NCI-H2081 treated with DMSO at 0.1 percent for 48 hours (cell line): ENCODE measurements at places on chromosomes 1 and 21.

DNA sequence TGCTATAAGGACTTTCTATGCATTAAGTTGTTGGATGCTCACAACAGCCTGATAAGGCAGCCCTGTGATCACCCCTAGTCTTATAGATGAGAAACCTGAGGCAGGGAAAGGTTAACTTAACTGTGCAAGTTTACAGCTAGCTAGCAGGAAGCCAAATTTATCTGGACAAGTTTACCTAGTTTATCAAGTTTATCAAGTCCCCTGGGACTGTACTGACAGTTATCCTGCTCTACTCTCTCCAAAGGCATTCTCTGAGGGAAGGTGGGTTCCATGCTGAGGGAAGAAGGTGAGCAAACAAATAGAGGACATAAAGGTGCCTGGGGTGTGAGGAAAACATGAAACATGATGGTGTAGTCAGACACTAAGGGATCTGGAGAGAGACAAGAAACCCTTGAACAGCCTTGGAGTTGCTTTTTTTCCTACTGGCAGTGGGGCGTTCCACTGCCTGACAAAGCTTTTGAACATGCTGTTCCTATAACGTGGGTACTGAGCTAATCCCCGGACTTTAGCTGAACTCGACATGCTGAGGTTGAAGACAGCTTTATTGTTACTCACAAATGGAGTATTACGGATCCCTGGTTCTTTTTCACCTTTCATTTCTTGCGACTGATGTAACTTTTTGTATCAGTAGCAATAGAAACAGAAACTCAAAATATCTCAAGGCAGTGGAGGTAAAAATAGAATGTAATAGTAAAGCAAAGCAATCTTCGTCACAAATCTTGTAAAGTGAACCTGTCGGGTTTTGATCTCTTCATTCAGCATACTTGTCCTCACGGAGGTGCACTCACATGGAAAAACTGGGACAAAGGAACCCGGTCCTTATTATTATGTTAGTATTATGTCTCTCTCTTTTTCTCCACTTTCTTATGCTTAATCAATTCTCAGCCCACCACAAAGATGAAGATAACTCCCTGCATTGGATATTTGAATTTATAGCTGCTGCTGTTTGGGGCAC, 42.4 kb upstream of the ESRRG start:
- DNase-seq = no peak

GRCh38 chr1:45326627-45327623, at the start of gene HPDL:
Gene HPDL, plus strand, starts transcription at chr1:45326895. Its CDS starts 254 bp downstream, at chr1:45327149.
- DNase-seq = no peak

- DNase-seq = no peak
Measured at GRCh38 chr1:1298861-1299685, 8.7 kb downstream of the ACAP3 start.

DNA sequence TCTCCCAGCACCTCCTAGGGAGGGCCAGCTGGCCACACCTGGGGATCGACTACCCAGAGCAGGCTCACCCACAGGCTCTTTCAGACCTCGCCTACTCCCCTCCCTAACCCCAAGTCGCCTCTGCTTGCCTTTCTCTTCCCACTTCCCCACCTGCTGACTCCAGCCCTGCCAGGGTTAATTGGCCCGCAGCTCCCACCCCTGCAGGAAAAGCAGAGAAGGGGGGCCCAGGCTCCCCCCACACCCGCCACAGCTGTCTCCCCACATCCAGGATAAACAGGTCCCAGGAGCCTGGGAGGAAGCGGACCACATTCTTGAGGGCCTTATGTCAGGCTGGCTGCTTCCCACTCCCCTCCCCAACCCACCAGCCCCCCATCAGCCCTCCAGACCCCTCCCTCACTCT, 45.0 kb downstream of the TAS1R2 start:
- no peak for DNase-seq

- no peak for DNase-seq
Measured at GRCh38 chr1:47184090-47184821, 5.6 kb downstream of the PDZK1IP1 start.

- no peak for DNase-seq
Measured at GRCh38 chr1:56196839-56197238, 382.5 kb downstream of the PLPP3 start.

DNA sequence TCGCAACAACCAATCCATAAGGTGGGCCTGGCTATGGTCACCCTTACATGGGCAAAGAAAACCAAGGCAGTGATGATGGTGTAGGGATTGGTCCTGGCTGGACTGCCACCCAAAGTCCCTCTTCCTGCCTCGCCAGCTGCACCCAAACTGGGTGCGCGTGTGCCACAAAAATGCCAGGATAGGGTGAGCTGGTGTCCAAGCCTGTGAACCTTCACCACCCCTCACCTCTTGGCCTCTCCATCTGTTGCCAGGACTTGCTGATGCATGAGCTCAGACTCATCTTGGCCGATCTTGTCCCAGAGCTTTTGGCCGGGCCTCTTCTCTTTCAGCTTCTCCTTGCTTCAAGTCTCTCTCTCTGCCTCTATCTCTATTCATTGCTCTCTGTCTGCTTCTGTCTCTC, 41.8 kb downstream of the FOXD2 start:
- DNase-seq = no peak

DNA sequence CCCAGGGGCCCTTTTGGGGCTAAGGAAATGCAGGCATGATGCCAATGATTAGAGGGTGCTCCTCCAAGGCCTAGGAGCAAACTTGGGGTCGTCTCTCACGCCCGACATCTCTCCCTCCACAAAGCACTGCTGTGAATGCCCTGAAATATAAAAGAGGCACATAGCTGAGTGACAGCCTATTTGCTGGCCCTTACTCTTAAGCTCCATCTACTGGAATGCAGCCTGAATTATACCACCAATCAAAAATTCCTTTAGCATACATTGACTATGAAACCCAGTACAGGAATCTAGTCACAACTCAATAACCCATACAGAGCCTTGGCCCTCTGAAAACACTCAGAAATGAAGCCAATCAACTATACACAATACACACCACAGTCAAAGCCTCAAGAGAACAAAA, 105.5 kb downstream of the LRIG2 start:
- DNase-seq = no peak

DNA sequence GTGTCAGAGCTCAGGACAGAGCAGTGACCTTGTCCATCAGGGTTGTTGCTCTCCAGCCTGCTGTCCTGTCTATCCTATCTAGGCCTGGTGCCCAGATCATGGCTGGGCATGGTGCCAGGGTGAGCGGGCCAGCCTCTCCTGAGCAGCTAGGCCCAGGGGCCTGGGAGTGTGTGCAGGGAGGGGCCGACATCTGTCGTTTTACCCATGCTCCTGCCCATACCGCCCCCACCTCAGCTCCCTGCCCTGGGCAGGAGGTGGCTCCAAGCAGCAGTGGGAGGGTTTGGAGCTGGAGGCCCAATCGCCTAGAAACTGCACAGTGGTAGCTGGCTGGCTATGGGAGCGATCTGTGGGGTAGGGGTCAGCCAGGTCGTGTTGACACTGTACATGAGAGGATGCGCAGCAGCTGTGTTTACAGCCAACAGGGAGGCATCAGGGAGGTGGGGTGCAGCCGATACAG, 6.5 kb downstream of the INSRR start:
- DNase-seq = peak; percentile 73

DNA sequence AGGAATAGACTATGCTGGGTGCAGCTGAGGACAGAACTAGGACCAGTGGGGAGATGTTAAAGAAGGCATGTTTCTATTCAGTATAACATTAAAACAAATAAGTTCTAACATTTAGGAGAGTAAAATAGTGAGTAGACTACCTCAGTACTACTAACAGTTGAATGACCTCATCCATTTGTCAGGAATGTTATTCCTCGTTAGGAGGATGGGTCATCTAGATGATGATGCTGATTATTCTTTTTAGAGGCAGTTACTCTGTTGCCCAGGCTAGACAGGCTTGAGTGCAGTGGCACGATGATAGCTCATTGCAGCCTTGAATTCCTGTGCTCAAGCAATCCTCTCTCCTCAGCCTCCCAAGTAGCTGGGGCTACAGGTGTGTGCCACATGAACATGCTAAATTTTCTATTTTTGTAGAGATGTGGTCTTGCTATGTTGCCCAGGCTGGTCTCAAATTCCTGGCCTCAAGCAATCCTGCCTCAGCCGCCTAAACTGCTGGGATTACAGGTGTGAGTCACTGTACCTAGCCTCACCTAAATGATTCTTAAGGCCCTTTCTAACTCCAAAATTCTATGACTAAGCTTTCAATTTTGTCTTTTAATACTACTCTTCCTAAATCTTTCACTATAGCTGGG, 9.3 kb downstream of the EEIG2 start:
- no peak for DNase-seq

DNA sequence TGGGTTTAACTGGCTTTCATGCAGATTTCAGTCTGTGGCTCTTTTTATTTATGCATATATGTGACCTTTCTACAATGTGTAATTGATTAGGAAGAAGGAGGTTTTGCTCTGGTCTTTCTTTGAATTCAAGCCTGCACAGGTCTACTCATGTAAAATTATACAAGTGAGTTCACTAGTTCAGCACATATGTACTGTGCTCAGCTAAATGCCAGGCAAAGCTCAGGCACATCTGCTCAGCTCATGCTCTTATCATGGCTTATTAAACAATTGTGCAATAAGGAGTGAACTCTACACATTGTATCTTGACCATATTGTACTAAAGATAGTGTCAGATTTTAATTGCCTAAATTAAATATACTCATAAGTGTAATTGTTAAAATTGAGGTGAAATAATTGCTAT, 378.4 kb downstream of the ADGRL2 start:
- no peak for DNase-seq

DNA sequence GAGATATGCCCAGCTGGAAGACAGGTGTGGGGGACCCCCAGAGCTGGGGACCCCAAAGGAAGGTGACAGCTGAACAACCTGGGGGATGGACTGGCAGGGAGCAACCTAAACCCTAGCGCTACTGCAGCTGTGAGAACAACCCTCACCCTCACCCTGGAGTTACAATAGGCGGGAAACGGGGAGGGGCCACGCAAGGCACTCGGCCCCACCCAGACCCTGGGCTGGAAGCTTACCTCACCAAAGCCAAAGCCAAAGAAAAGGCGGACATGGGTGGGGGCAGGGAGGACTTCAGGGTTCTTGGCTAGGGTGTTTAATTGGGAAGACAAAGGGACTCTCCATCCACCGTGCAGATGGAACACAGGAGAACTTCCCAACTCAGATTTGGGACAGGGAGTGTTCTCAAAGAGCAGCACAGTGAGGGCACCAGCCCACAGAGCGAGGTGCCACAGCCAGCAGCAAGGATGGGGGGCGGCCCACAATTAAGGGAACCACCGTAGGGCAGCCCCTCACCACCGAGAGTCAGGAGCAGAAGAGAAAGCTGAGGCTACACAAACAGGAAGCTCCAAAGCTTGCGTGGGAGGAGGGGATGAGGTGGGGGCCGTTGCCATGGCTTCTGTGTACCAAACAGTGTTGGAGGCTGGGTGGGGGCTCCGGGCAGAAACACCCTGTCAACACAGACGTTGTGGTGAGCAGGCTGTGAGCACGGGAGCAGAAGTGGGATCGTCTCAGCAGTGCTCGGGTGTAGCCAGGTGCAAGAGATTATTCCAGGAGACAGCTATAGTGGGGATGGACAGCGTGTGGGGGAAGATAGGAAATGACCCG, 1.9 kb downstream of the TAGLN2 start:
- DNase-seq = peak; percentile 43

DNA sequence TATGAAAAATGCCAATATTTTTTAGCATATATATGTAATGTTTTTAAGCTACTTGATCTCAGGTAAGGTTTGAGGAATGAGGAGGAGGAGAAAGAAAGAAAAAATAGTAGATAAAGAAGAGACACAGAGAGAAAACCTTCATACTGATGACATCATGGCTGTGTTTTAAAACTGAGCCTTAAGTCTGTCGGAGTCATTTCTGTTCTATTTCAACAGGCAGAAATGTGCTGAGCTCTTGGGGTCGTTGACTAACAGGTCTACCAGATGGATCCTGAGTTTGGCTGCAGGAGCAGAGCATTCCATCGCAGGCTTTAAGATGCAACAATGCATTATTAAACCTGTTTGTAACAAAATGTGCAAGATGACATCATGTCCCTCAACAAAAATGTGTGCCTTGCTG, 356.0 kb downstream of the TGFB2 start:
- no peak for DNase-seq

DNA sequence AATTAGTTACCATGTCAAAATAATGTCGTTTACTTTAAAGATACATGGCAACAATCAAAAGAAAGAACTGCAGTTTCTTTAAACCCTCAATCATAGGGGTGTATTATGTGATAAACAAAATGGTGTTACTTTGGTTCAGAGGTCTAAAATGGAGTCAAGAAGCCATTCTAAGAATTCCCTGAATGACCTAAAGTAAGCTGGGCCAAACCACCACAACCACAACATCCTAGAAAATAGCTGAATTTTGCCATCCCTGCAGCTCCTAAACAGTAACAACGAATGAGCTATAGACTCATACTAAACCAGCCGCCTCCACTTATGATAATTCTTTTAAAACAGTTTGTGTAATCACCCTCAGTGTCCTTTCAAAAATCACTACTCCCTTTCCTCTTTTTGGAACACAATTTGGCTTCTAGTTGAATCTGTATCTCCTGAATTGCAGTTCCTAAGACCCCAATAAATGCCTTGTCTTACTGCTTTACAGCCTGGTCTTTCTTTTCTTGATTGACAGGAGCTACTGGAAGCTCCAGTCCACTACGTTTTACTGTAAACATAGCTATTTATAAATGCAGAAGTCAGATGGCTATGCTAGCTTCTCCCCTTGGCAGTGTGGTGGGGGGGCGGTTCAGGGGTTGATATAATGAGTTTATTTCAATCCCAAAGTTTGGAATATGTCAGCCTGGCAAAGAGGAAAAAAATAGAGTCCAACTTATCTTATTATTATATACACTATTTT, 84.3 kb downstream of the PLPPR4 start:
- no peak for DNase-seq

DNA sequence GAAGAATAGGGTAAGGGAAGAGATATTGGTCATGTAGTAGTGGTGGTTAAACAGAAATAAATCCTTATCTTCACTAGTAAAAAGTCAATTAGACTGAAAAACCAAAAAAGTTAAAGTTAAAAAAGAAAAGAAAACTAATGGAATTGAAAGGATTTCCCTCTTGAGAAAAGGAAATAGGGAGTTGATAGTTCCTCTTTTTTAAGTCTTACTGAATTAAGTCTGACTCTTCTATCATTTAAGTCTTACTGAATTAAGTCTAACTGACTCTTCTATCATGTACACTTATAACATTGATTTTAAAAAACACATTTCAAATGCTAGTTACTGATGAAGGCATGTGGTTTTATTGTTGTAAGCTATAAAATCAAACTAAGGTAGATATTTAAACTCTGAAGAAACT, 49.5 kb upstream of the TENT5C start:
- DNase-seq = no peak

GRCh38 chr1:158140764-158141192, 39.9 kb upstream of the CD1D start:
- DNase-seq = no peak

- no peak for DNase-seq
Measured at GRCh38 chr1:99363531-99363930, 99.2 kb downstream of the PLPPR4 start.
